Epithelial cell of esophagus (primary cell): ENCODE measurements at places on chromosomes 2 and 18.

DNA sequence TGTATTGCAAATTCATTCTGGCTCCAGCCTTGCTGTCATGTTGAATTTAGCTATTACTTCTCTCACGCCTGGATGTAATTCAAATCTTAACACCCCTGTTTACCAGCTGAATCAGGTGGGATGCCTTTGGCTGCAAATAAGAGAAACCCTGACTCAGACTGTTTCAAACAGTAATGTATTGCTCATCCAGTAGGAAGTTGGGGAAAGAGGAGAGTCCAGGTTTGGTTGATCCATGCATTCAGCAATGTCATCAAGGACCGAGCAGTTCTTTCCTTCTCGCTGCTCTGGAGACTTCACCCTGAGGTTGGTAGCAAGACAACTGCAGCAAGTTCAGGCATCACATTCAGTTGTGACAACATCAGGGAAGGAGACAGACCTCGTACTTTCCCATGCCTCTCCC lies 6.4 kb upstream of the DARS1 start:
- peak; percentile 61 for DNase-seq

DNA sequence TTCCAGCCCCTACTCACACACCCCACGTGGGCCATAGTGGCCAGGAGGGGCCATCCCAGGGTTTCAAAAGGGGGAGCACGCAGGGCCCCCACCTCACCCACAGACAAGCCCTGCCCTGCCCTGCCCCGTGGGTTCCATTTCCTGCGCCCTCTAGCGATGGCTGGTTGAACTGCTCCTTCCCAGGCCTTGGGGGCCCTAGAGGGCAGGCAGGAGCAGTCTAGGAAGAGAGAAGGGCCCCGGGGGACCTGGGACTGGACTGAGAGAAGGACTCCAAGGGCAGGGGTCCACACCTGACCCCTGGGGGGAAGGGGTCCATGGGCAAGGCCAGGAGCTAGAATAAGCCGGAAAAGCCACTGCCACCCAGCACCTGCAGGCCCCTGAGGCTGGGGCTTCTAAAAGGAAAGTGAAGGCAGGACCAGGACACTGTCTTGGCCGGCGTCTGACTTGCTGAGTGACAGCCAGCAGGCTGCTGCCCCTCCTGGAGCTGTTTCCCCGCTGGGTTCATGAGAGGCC lies 10.1 kb downstream of the CYP26B1 start:
- DNase-seq, result peak; percentile 41

GRCh38 chr2:111100765-111101162 lies 19.9 kb upstream of the BCL2L11 start:
- peak; percentile 68 for DNase-seq

GRCh38 chr18:55003695-55004094 lies 44.4 kb upstream of the CCDC68 start:
- no peak for DNase-seq

DNA sequence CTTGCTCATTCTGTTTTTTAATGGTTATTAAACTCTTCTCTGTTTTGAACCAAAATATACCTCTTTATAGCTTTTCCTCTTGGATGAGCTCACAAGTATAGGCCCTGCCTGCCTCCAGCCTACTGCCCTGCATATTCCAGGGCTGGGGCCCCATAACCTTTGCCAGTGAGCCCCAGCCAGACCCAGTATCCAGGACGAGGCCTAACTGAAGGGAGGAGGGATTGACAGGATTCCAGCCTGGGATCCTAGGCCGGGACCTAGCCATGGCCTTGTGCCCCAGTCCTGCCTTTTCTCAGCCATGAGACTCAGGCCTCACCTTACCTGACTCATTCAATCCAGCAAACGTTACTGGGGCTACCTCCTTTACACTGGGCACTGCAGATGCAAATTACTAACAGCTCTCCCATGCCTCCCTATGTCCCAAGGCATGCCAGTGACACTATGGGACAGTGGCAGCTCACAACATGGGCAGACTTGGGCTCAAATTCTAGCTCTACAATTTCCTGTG lies 159.2 kb downstream of the DDX1 start:
- DNase-seq, result no peak

DNA sequence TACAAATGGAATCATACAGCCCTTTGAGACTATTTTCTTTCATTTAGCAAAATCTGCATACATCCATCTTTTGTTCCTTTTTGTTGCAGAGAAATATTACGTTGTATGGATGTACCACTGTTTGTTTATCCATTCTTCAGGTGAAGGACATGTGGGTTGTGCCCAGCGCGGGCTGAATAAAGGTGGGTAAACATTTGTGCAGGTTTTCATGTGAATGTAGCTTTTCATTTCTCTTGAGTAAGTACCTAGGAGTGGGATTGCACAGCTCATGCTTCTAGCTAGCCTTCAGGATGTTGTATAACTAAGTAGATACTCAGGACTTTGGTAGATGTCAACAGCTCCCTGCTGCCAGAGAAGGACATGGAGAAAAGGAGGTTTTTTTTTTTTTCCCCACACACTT lies 50.6 kb upstream of the SPRED2 start:
- DNase-seq, result no peak

DNA sequence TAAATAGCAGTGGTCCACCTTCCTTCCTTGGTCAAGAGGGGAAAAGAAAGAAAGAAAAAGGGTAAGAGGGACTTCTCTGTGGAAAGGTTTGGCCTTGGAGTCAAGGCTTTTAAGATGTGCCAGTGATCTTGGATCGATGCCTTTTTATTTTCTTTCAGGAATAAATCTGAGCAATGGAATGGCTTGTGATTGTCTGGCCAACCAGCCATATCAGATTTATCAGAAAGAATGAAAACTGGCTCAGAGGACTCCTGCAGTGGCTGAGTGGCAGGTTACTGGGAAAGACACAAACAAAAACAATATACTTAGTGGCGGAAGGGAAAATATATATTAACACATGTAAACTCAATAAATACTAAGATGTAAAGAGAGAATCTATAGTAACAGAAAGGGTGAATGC lies 4.3 kb downstream of the ERBB4 start:
- no peak for DNase-seq

DNA sequence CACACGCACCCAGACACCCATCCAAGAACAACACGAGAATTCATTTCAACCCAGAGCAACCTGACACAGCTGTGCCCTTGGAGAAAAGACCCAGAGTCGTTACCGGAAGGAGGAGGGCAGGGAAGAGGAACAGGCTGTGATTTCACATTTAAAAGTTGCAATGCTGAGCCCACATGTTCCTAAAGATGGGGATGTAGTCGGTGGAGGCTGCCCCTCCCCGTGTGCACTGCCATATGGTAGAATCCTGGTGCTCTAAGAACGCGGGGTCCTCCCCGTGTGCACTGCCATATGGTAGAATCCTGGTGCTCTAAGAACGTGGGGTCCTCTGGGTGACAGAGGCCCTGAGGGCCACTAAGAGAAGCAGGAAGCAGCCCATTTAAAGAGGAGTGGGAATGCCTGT lies 10.9 kb downstream of the MTERF4 start:
- DNase-seq, result no peak

GRCh38 chr2:26039603-26040323 lies 5.9 kb downstream of the RAB10 start:
- DNase-seq, result no peak

- no peak for DNase-seq
Measured at GRCh38 chr2:133143645-133144044, 424.6 kb downstream of the NCKAP5 start.

DNA sequence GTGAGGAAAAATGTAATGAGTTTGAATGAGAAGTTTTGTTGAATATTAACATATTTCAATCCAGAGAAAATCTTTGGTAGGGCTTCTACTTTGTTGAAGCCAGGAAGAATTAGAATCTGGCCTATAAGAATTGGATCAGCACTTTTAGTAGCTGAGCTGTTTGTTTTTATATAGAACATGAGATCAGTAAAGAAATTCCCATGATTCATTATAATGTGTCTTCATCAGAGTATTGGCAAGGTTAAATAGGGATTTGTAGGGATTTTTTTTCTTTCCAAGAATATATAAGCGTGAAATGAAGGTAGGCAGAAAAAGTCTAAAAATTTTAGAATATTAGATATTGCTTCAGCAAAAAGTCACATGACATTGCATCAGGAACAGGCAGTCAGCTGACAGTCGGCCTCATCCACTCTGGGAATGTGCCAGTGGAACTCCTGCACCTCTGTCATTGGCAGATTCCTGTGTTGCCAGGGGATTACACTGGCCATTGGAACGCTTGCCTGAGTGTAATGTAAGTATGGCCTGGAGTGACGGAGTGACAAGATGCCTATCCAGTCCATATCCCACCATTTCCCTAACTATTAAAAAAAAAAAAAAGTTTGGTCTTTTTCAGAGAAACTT lies 60.6 kb downstream of the SERTAD2 start:
- DNase-seq, result no peak

DNA sequence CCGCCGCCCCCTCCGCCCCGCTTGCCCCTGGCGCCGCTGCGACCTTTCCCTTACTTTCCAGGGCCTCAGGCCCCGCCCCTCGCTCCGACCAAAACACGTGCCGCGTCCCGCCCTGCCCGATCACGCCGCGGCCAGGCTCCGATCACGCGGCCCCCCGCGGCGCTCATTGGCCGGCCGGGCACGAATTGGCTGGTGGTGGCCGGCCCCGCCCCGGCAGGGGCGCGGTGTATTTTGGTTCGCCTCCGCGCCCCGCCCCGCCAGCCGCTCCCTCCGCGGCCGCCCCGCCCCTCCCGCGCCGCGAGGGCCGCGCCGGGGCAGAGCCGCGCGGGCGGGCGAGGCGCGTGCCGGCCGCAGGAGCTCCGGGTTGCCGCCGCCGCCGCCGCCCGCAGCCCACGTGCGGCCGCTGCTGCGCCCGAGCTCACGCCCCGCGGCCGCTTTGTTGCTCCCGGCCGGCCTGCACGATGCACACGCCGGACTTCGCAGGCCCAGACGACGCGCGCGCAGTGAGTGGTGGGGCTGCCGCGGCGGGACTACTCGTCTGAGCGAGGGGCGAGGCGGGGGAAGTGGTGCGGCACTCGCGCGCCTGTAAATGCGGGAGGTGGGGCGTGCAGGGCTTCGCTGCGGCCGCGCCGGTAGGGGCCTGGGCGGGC lies at the start of gene KLF11:
Gene KLF11 (plus strand): TSS at position 295 of the 650 bp plus-strand sequence. CDS start 167 bp downstream, at position 462.
- peak; percentile 90 for DNase-seq

GRCh38 chr2:203824057-203824456 lies 43.5 kb upstream of the CTLA4 start:
- DNase-seq, result no peak

DNA sequence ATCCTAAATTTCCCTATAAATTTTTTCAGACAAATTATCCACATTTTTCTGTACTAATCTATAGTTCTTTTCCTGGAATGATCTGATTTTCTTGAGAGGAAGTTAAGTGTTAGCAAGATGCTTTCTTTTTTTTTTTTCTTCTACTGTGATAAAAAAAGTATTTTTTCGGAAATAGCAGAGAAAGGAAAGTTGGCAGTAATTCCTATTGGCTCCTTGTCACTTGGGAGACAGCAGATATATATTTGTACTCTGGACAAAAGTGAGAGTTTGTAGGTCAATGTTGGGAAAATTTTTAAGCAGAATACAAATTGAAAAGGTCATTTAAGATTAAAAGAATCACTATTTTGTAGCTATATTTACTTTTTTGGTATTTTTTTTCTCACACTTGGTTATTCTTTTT lies 635.7 kb upstream of the NRXN1 start:
- no peak for DNase-seq

DNA sequence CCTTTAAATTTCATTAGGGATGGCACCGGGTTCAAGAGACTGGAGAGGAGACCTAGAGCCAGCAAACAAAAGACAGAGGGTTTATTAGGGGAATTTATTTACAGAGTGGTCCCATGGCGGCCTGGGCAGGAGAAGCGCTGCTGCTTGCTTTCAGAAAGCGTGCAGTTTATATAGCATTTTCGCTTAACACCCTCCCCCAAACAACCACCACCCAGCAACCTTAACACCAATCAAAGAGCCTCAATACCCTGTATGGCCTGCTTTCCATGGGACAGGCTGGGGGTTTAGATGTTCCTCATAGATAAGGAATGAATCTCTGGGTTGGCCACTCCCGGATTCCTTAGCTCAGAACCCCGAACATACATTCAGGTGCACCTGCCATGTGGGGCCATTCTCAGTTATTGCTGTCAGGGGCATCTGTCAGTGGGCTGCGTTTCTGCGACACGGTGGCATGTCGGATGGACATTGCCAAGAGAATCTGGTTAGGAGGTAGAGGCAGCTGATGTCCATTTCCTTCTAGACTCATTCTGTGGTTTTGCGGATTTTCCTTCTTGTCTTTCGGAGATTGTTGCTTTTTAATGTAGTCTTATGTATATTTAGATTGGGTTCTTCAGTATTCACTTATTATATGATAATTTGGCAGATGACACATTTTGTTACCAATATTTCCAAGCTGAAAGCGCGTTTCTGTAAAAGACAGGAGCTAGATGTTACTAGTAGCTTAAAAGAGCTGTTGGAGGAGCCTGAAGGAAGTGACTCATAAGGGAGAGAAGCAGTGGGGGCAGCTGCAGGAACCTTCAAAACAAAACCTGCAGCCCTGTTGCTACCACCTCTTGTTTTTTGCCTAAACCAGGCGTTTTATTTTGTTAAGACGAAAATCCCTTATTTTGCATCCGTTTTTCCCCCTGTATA lies 7.2 kb downstream of the AGAP1 start:
- peak; percentile 54 for DNase-seq

- DNase-seq, result no peak
Measured at GRCh38 chr2:102297891-102298290, 13.5 kb upstream of the IL1RL1 start.

DNA sequence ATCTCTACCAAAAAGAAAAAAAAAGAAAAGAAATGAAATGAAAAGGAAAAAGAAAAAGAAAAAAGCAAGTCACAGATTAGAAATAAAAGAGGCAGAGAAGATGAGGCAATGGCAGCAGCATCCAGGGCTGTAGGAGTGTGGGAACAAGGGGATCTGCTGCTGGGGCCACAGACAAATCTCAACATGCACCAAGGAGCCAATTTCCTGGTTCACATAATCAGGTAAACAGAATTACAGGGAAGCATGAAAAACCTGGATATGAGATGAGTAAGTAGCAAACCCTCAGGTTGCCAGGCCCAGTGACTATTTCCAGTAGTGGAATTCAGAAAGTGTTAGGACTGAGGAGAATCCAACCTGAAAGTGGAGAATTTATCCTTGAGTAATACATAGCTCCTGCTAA lies 77.4 kb upstream of the ARHGAP28 start:
- DNase-seq, result peak; percentile 11

DNA sequence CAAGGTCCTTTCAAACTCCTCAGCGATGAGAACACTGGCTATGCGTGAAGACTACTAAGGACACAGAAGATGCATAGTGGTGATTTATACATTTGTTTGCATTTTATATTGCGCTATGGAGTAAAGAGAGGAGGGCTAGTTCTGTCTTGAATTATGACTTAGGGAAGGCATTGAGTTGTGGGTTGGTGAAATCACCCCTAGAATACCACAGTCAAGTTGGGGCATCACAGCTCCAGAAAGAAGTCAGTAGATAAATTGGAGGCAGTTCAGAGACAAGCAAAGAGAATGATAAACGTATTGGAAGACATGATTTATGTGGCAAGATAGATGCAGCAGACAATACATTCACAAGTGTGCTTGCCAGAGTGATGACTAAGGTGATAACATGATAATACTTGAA lies 460.4 kb downstream of the EPHA4 start:
- peak; percentile 47 for DNase-seq
